ENCODE measurements at places on chromosomes 1 and 21.

GRCh38 chr1:158932171-158932570 lies 819 bp downstream of the PYHIN1 start:
- DNase-seq: no peak

- DNase-seq: no peak
Observed at GRCh38 chr21:39568361-39568760, 44.4 kb upstream of the B3GALT5 start.

DNA sequence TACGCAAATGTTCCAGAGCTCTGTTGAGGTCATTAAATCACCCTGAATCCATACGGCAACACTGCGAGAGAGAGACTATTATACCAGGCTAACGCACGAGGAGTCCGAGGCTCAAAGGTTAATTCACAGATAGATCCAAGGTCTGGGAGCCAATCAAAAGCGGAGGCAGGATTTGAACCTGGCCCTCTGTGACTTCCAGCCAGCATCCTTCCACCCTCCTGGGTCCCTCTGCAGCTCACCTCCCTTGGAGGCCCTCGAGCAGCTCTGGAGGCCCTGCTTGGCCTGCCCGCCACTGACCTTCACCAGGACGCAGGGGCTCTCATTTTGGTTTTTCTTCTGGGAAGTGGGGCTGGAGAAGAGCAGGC lies 42.1 kb downstream of the KIAA1614 start:
- no peak for DNase-seq

- DNase-seq: no peak
Observed at GRCh38 chr1:101128211-101128727, 102.7 kb upstream of the DPH5 start.

DNA sequence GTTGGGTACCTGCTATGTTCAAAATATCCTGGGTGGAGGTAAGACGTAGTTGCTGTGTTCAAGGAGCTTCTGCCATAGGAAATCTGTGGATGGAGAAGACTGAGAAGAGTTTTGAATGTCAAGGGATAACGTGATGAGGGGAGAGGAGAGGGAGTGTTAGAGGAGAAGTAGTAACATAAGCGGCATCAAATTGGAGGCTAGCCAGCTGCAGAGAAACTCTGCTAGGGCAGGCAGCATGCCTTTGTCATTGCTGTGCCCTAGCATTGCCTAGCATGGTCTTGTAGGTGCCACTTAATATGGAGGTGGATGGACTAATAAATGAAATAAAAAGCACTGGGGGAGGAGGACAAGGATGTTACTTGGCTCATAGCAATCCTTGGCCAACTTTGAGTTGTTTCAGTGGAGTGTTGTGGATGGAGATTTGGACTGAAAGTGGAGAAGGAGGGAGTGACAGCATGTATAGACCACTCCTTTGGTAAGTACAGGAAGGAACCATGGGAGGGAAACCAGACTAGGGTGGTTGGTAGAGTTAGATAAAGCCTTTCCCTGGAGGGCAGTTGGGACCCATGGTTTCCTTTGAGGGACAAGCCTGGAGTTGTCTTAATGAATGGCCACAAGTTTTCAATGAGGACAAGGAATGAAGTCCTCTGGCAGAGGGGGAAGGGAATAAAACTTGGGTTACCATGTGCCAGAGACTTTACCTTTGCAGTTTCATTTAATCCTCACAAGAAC lies 6.3 kb downstream of the VANGL1 start:
- DNase-seq: no peak

- no peak for DNase-seq
Observed at GRCh38 chr1:63848733-63849132, 74.9 kb downstream of the ROR1 start.

GRCh38 chr1:206463137-206463536 lies 7.1 kb upstream of the IKBKE start:
- no peak for DNase-seq

DNA sequence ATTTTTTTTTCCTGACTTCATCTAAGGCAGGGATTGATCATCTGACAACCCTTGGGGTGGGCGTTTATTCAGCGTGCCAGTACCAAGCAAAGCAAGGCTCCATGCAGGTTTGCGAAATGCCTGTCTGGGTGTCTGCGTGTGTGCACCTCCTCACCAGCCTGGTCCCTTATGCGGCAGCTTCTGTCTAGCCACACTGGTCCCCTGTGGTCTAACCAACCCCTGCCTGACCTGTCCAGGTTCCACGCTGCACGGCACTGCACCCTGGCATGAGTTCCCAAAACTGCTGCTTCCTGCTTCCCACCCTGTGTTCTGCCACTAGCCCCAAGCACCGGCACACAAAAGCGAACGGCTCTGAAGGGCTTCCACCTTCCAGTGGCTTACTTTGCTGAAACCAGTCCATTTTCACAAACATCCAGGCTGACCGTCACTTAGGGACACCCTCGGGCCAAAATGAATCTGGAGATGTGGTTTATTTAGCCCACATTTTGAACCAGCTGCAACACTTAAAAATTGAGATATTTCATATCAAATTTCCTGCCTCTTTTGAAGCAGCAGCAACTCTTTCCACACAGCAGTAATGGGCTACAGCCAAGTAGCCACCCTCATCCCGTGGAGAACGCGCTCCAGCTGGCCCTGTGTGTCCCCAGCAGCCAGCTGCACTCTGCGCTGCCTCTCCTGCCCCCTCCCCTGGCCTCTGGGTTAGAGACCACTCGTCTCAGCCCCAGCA lies 55.7 kb downstream of the HLCS start:
- no peak for DNase-seq

DNA sequence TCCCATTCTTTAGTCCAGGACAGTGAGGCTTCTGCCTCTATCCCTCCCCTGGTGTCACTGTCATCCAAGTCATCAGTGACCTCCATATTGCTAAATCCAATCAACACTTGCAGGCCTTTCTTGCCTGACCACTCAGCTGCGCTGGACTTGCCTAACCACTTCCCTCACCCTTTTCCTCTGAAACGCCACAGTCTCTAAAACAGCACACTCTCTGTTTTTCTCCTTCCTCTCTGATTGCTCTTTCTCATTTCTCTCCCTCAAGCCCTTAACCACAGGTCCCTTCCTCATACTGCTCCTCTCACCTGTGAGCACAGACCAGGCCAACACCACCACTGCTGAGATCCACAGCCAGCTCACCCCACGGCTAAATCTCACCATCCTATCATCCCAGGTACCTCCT lies 17.5 kb downstream of the TAL1 start:
- DNase-seq: no peak

DNA sequence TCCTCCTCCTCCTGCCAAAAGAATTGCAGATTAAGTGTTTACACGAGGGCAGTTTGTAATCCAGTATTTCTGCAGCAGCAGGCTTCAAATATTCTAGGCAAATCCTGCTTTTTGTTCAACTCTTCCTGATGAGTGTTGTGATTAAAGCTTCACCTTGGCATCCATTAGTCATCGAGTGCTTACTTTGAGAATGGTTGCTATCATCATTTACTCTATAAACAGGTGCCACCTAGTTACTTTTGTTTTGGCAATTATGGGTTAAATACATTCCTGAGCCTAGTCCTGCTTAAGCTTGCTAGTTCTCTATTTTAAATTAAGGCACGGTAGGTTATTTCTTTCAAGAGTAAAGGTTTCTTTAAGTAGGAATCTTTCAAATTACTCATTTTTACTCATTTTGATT lies 20.3 kb downstream of the PDC start:
- DNase-seq: no peak

GRCh38 chr1:90488451-90488850 lies 228.7 kb downstream of the BARHL2 start:
- no peak for DNase-seq

DNA sequence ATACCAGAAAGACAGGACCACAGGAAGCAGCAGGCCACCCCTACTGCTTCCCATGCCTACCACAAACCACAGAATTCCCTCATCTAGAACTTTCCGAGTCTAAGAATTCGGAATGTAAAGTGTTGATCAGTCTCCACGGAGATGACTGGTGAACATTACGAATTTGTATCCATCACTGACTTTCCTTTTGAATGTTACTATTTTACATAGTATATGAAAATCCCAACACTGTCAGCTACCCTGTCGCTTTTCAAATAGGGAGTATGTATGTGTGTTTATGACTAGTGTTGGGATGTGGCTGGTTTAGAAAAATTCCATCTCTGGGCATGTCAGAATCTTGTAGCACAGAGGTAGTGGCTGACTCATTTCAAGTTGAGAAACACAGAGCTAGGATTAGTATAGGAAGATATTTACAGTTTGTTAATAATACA lies 118.2 kb downstream of the COQ8A start:
- no peak for DNase-seq

GRCh38 chr21:43986544-43987451 lies 25.3 kb upstream of the TRAPPC10 start:
- no peak for DNase-seq

GRCh38 chr21:39000496-39000895 lies 182.8 kb downstream of the PSMG1 start:
- no peak for DNase-seq

Data from activated CD4-positive, alpha-beta T cell treated with anti-CD3 and anti-CD28 coated beads for 1 hour (primary cell).